ENCODE measurements at places on chromosomes 2 and 18.

DNA sequence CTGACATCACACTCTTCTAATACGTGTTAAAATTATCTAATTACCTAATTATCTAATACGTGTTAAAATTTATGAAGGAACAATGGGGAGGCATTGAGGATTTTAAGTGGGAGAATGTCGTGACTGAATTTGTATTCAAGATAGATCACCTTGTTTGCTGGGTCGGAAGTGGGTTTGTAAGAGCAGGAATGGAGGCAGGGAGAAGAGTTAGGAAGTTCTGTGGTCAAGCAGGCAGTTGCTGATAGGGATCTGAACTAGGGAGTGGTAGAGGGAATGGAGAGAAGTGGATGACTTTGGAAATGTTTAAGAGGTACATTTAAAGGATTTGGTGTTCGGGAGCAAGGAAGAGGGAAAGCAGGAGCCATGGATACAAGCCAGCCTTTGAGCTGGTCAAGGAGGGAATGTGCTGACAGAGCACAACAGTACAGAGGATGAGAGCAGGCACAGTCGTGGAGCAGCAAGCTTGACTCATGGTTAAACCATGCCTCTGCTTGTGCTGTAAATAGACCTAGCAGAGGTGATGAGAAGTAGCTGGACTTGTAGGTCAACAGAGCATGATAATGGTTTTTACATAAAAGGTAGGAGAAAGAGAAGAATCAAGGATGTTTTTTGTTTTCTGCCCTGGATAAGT is 16.2 kb downstream of the IL18RAP start:
- no peak for DNase-seq

DNA sequence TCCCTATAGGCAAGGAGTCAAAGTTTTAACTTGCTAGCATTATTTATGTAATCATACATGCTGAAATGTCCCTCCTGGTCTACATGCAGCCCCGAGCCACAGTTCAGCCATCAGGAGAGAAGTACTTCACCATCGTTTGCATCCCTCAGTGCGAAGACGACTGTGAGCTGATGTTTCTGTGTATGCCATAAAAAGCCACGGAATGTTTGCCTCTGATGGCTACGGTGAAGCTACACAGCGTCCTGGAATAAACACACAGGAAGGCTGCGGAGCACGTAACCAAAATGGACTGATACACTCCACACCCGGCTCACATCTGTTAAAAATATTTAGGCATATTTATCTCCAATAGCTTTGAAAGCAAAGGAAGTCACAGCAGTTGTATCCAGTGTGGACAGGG is 4.3 kb upstream of the SALL3 start:
- no peak for DNase-seq

- DNase-seq, result no peak
Measured at GRCh38 chr2:238724728-238725127, 123.2 kb upstream of the TWIST2 start.

DNA sequence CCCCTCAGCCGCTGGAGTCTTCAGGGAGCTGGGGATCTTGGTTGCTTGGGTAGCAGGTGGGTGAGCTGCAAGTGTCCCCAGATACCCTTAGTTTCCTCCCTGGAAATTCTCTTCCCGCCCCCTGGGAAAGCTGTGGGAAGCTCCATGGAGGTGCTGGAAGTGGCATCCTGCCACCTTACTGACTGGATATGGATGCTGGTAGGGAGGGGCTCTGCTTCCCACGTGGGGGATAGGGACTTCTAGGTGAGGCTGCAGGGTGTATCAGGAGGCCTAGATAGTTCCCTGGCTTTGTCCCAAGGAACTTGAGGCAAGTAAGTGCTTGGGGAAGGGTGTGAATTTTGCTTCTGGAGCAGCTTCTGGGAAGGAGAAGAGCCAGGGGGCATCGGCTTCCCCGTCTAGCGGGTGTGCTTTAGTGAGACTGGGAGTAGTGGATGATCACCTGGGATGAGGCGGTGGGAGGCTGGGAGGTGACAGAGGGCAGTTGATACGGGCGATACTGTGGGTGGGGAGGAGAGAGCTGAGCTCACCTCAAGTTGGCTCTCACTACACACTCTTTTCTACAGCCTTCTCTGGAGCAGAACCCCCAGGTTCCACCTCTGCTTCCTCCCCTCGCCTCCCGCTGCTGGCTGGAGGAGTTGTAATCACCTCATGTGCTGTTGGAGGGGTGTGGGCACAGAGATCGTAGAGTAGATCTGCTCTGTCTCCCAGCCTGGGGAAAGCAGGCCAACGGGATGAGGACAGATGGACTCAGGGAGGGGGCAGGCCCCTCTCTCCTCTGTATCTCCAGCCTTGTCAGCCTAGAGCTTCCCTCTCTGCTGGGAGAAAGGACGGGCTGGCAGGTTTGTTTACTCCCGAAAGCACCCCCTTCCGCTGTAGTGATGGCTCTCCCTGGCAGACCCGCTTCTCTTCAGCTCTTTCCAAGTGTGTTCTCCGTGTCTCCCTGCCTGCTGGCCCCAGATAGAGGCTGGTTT is 19.8 kb downstream of the TET3 start:
- DNase-seq, result no peak

- DNase-seq, result no peak
Measured at GRCh38 chr2:33491441-33492084, 15.1 kb downstream of the RASGRP3 start.

- no peak for DNase-seq
Measured at GRCh38 chr18:3162181-3162580, 57.6 kb downstream of the MYOM1 start.

DNA sequence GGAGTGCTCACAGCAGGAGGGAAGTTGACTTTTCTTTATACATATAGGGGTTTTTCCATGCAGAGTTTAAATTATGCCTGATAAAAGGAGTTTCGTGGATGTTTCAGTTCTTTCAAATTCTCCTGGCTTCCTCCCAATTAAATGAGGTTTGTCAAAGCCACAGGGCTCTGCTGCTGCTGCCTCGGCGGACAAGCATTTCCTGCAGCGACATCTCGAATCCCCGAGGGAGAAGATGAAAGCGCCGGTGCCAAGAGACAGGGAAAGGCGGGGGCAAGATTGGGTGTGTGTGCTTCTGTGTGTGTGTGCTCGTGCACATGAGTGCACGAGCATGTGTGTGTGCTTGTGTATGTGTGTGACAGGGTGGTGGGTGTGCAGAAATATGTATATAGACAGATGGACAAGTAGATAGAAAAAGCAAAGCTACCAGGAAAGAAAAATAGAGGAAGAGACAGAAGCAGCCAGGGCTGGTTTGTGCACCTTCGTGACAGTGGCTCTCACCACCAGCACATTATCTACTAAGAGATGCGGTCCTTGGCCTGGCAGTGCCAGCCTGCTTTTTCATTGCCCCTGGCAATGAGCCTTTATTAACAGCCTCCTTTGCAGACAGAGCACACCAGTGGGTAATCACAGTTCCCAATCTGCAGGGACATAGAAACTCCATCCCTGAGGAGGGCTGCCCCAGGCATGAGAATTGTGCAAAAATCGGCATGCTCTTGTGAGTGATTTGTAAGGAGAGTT is 76.2 kb downstream of the CDK15 start:
- DNase-seq, result no peak

GRCh38 chr2:23524261-23524706 is 139.3 kb downstream of the KLHL29 start:
- DNase-seq, result no peak

GRCh38 chr18:75879196-75879595 is 451.7 kb upstream of the SMIM21 start:
- no peak for DNase-seq

DNA sequence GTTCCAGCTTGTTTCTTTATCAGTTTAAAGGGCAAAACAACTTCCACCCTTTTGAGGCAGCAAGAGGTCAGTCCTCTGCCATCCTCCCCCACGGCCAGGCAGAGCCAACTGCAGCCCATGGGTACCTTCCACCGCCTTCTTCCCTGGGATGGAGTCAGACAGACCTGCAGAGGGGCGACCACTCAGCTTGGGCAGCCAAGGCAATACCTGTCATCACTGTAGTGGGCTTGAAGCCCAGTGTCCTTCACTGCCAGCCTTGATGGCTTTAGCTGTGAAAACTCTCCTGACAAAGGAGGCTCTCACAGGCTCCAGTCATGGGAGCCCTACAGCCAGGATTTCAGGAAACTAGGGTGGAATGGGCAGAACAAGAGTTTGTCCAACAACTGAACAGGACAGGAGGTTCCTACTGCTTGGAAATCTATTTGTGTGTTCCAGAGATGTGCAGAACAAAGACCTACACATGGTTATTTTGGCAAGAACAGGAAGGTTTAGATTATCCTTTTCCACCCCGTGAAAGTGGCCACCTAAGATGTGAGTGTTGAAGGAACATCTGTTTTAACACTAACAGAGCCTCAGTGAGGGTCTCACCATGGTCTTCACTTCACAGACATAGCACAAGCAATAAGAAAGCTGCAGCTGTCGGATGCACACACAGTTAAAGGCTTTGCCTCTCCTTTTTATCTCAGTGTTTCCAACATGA is 93.9 kb upstream of the RMDN2 start:
- DNase-seq, result no peak

- no peak for DNase-seq
Measured at GRCh38 chr18:74337155-74337911, 21.7 kb downstream of the C18orf63 start.

- no peak for DNase-seq
Measured at GRCh38 chr18:10080372-10080771, 166.6 kb downstream of the VAPA start.

GRCh38 chr2:126935774-126936173 is 37.1 kb downstream of the TEX51 start:
- no peak for DNase-seq

GRCh38 chr2:105114551-105114950 is 76.7 kb downstream of the MRPS9 start:
- no peak for DNase-seq

GRCh38 chr2:190493095-190493494 is 41.4 kb downstream of the NEMP2 start:
- DNase-seq, result no peak

GRCh38 chr18:21194871-21195771 is 46.9 kb upstream of the GREB1L start:
- no peak for DNase-seq

DNA sequence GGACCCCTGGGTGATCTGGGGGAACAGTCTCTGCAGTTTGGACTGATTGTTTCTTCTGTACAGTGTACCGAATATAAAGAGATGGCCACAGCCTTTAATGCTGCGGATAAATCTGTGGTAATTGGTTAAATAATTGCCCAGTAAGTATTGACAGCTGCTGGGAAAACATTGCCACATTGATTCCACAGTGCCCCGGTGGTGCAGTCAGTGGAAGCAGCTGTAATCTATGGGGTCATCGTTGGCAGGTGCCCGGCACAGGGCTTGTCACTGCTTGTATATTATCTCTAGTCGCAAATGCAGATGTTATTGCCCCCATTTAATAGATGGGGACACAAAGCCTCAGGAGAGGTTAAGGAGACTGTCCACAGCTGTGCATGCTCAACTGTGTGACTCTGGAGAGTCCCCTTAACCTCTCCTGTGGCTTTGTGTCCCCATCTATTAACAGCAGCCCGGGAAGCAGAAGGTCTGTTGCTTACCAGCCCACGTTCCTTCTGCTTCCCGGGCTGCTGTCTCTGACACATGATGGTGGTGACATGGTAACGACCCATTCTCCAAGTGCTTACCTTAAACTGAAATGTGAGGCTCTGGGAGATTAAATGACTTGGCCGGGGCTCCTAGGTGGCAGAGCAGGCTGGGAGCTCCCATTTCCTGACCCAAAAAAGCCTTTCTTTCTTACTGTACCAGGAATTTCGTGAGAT is 76.9 kb downstream of the NCK2 start:
- DNase-seq, result no peak

DNA sequence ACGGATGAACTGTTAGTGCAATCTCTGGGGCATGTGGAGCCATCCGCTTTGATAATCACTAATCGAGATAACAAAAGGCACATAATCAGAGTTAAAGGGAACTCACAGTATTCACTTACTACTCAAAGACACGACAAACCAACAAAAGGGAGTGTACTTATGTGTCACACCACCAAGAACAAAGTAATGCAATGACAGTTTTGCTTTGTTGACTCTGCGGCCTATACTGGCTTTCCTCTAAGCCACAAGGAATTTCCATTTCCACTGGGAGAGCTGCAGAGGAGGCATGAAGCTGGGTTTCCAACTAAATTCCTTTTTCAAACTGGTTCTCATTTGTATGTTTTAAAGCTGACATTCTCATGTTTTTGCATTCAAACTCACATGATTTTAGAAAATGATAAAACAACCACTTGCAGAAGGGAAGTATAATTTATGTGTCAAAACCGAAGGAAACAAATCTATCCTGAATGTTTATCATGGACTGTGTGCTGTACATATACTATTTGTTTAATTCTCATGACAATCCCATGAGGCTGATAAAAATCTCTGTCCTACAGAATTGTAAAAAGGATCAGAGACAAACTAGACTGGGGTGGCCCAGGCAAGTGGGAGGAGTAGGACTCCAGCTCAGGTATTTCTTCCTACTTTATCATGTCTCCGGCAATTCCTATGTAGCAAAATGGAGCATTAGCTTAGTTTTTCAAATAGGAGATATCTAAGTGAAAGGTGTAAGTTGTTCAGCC is 149.6 kb upstream of the SMAD7 start:
- no peak for DNase-seq

GRCh38 chr2:181070836-181071200 is 90.4 kb downstream of the UBE2E3 start:
- no peak for DNase-seq

DNA sequence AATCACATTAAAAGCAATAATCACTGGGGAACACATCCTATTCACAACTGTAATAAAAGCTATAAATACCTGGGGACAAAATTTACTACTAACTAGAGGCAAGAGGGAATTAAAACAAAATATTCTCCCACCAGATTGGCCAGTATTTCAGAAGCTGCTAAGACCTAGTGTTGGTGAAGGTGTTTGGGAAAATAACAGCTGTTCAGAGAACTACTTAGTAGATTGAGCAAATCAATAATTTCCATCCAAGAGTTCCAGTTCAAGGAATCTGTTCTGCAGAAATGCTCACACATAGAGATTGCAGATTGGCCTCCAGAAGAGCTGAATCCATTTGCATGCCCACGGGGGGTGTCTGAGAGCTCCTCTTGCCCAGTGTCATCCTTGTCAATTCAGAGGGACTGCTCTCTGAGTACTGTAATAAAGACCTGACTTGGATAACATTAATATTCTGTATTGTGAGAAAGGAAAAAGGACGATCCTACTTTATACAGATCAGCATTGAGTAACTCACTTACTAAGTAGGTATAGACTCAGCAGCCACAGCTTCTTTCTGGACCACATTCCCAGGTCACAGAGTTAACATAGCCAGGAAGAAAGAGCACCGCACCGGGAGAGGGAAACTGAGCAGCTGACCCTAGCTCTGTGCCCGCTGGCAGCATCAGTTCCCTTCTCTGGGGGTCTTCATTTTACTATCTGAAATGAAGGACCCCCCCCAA is 5.6 kb downstream of the TUBB6 start:
- DNase-seq, result no peak

GRCh38 chr2:66041902-66042657 is 392.8 kb upstream of the MEIS1 start:
- no peak for DNase-seq

- no peak for DNase-seq
Measured at GRCh38 chr2:42713920-42714319, 50.0 kb downstream of the OXER1 start.

GRCh38 chr2:220224691-220225543 is 597.5 kb downstream of the SLC4A3 start:
- DNase-seq, result no peak

- no peak for DNase-seq
Measured at GRCh38 chr18:38362286-38362792, 796.7 kb upstream of the CELF4 start.

GRCh38 chr18:26103579-26103978 is 13.2 kb upstream of the SS18 start:
- no peak for DNase-seq

Measured in CD4-positive, alpha-beta T cell treated with Interleukin-15 for 1 hour (primary cell).